ENCODE measurements at places on chromosomes 5 and 9. TPM values are rescaled to one million over a fixed set of nuclear protein-coding genes. Genes with fewer than 3 reads are reported as not detected.

DNA sequence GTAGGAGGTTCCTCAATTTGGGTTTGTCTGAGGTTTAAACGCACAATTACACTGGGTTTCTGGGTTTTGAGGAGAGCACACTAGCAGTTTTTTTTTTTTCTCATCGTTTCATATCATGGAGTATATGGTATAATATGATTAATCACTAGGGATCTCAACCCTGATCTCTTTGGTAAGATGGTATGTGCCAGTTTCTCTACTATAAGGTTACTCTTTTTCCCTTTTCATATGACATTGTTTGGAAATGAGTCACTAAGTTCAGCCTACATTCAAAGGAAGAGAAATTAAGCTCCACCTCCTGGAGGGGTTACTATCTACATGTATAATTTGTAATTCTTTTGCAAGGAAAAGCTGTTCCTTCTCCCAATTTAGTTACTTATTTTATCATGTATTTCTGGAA, 35.2 kb downstream of the MTRR start:
- DNase-seq = no peak

GRCh38 chr5:93601802-93602155, 18.8 kb downstream of the NR2F1 start:
- no peak for DNase-seq

ITGA1 gene
- total RNA-seq = 23.6 TPM

ABLIM3 gene
- total RNA-seq = 131 TPM

- peak; percentile 43 for DNase-seq
These were observed 78.3 kb upstream of the SSBP2 start for GRCh38 chr5:81829242-81829641.

DNA sequence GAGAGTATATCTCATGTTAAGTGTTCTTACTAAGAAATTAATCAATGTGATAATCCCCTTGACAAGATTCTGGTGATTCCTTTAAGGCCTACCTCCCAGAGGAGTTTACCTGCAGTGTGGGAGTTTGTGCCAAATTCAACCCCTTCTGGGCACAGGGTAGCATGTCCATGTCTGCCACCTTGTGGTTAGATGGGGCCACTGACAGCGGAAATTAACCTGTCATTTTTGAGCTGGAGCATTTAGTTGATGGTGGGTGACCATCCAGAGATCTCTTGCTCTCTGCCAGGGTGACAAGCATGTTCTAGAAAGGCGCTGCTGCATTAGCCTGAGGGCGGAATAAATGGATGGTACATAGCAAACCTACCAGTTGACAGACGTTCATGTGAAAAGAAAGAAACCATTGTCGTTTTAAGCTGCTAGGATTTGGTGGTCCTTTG, 132.2 kb downstream of the FBXO4 start:
- no peak for DNase-seq

DNA sequence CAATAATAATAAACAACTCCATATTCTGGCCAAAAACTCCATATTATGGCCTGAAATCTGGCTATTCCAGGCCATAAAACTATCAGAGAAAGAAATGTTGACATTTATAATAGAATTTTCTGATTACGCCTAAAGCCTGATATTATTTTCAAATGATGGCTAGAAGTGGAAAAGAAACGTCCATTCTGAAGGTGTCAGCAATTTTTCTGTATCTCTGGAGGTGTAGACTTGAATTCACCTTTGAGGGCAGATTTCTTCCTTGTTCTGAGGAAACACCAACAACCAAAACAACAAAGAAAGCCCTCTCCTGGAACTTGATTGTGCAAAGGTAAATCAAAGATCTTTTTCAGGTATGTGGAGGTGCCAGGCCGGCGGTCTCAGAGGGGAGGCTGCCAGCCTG, 390.7 kb downstream of the DMAC1 start:
- DNase-seq = no peak

CD14 gene
- total RNA-seq = 37.7 TPM

TMEM232 gene
- 3.2 TPM for total RNA-seq

DNA sequence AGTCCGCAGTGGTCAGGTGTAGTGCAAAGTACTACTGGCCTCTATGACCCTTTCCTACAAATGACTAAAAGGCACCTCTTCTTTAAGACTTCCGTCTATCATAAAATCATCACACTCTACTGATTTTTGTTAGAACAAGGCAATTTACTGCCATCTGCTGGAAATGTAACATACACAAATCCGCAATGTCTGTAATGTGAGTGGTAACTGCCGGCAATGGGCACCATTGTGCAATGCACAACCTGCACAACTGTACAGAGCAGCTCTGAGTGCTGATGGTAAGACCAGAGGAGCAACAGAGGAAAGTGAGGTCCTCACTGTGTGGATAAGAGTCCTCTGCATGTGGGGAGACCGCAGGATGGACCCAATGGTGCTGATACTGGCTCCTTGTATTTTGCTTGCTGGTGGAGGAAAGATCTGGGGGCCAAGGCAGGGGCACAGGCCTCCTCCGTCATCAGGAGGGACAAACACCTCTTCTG, 103.7 kb downstream of the ATPSCKMT start:
- no peak for DNase-seq

PCDHB10 gene
- total RNA-seq = 0.81 TPM

CAVIN4 gene
- total RNA-seq = 66.6 TPM

GRCh38 chr5:60362158-60362557, 337.8 kb downstream of the DEPDC1B start:
- DNase-seq = no peak

- DNase-seq = no peak
These were observed 56.3 kb upstream of the DIRAS2 start for GRCh38 chr9:90698871-90699440.

GRCh38 chr5:82183828-82184227, 94.3 kb downstream of the RPS23 start:
- DNase-seq = no peak

PCDHA11 gene
- total RNA-seq = not detected

PCDHB14 gene
- 3.3 TPM for total RNA-seq

CFAP90 gene
- not detected for total RNA-seq

GRCh38 chr5:125325488-125326149, 579.2 kb upstream of the ZNF608 start:
- DNase-seq = no peak

DNA sequence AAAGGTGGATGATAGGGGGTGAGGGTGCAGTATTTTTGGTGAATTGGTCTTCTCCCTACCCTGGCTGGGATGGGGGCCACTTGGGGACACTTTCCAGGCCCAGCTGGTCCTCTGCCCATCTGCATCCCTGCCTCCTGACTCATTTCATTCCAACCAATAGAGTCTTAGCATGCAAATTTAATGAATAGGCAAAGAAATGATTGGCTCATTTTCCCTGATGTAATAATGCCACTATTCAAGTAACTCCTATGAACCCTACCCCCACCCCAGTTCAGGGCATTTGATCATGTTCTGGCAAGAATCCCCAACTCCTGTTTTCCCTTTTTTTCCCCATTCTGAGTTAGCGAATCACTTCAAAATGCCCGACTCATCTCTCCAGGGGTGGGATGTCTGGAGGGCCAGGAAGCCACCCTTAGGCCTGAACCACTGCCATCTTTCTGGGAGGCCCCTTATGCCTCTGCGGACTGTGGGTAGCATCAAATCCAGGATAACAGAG, 56.7 kb downstream of the PCDH1 start:
- no peak for DNase-seq

TLX3 gene
- total RNA-seq = not detected

- DNase-seq = no peak
These were observed 86.1 kb downstream of the TLE4 start for GRCh38 chr9:79657891-79658290.

PDE4D gene
- total RNA-seq = 30.2 TPM

DNA sequence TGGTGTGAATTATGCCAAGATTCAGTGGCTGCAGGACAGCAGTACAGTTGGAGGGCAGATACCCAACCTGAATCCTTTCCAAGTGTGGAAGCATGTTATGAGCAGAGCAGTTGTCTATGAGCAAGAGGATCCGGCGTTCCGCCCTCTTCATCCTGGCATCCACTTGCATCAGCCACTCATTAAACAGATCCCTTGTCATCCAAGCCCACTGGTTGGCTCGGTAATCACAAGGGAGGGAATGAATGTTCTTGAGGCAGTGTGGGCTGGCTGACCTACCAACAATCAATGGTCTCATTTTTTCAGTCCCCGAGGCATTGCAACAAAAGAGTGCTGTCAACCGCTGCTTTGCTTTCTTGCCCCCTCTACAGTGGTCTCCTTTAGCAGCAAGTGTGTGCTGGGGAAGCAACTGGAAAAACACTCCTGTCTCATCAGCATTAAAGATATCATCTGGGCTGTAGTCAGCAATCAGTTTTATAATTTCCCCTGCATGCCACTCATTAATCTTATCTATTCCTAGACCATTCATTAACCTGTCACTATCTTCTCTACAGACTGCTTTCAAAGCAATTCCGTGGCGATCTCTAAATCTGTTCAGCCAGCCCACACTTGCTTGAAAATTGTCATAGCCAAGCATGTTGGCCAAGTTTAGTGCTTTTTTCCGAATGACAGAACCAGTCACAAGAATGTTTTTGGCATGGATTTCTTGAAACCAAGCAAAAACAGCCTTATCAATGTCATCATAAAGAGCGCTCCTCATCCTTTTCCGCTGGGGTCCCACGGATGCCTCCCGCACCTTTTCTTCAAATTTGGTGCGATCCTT, 4.9 kb downstream of the TIGD6 start:
- DNase-seq = no peak

DNA sequence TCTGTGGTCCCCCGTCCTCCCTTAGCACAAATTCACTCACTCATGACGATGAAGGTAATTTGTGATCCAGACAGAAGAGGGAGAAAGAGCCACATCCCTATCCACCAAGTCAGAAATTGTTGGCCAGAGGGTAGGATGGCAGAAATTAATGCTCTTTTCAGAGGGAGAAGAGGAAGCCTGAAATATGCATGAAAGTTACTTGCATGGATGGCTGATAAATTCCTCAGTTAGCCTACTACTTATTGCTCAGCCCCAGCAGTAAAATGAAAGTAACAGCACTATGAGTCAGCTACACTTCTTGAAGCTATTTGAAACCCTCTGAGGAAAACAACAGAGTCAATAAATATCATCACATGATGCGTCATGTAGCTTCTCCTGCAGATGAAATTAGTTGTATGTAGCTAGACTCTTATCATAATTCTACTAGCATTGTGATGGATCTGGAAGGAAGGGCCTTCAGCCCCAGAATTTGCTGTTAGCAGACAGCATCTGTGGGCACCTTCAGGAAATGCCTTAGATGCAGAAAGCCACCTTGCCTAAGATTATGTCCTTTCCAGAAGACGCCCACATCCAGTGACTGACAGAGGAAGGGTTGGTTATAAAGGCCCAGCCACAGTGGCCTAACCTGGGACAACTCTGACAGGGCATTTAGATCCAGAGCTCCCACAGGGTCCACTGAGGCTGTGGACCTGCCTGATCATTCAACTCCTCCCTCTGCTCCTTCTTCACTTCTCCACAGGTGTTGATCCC, 81.2 kb upstream of the CCDC112 start:
- DNase-seq = no peak

DNA sequence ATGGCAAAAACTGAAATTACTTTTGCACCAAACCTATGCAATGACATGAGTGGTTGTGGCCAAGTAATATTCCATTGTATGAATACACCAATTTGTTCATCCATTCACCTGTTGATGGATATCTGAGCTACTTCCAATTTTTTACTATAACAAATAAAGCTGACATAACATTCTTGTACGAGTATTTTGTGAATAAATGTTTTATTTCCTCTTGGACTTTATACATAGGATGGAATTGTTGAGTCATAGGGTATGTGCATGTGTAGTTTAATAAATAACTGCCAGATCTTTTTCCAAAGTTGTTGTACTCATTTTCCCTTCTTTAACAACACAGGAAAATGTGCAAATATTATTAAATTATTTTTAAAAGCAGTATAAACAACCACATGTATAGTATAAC, 146.1 kb upstream of the ZNF462 start:
- DNase-seq = no peak

DNA sequence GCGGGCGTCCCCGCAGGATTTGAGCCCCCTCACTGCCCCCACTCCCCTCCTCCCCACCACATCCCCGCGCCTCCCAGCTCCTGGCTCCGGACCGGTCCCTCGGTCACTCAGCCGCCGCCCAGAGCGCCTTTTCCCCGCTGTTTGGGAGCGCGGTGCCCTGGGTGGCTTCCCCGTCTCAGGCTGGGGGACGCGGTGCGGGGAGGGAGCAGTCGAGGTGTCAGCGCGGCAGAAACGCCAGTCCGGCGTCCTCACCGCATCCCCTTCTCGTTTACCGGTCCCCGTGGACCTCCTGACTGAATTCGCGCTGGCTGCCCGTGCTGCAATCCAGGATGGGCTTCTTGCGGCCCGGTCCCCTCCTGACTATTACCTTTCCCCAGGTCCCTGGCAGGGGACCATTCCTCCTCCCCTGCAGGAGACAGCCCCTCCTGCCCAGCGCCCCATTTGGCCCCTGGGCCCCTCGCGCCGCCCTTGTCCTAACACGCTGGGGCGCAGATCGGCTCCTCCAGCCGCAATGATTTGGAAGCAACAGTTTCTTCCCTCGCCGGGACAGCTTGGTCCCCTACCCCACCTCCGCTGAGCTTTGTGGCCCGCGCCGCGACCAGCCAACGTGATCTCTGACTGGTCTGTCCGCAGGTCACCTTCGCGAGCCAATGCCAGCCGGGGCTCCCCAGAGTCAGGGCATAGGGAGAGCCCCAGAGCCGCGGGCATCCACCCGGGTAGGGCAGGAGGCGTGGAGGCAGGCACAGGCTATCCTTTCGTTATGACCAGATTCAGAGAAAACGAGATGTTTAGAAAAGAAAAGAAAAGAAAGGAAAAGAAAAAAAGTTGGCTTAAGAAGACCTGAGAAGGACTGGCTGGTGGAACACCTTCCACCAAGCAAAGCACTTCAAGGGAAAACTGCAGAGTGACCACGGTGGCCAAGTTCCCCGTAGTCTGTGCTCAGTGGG, 1.2 kb downstream of the ANKRD33B start:
- DNase-seq = peak; percentile 65

GLDC gene
- total RNA-seq = not detected

DNA sequence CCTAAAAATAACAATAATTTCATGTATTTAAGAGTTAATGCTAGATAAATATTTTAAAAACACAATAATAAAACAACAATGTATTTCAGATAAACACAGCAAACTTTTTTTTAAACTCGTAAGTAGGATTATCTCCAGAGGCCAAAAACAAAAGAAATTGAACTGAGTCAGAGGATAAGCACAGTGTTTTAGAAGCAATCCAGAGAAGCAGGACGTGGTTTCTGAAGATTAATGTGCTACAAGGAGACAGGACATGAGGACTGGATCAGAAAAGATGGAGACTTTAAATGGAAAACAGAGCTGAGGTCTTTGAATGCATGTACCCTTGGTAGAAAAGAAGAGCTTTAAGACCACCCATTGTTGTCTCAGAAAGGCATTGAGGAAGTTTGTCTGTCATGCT, 491.2 kb upstream of the TLE4 start:
- DNase-seq = no peak

- DNase-seq = no peak
These were observed 168.1 kb downstream of the FGF1 start for GRCh38 chr5:142517840-142518239.

GRCh38 chr5:58885260-58885659, 302.4 kb downstream of the RAB3C start:
- DNase-seq = no peak
